ENCODE measurements at places on chromosomes 7 and 10.

DNA sequence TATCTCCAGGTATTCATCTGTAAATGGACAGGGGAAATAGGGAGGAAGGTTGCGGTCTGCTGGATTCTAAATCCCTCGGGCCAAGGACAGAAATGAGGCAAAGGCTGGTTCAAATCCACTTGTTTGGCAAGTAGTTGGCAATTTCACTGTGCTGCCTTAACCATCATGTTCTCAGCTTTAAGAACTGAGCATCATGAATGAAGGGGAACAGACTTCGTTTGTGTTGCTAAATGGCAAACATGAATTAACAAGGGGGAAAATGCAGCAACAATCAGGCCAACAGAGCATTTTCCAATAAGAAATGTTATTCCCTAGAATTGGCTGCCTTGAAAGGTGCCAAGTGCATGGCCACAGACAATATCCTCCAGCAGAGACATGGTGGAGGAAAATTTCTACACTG lies 36.9 kb downstream of the PARD3 start:
- no peak for DNase-seq

DNA sequence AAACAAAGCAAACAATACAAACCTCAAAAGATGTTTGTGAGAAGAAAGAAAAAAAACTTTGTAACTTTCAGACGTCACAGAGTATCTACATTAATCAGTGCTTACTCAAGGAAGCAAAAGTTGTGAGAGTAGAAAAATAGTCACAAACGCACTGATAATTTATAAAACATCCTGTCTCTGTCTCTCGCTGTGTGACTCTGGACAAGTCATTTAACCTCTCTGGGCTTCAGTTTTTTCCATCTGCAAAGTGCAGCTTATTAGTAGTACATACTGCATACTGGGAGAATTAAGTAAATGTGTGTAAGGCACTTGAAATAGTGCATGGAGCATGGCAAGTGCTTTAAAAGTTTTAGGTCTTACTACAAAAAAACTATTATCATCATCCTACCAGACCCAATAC lies 3.8 kb downstream of the ARHGAP12 start:
- DNase-seq = no peak

DNA sequence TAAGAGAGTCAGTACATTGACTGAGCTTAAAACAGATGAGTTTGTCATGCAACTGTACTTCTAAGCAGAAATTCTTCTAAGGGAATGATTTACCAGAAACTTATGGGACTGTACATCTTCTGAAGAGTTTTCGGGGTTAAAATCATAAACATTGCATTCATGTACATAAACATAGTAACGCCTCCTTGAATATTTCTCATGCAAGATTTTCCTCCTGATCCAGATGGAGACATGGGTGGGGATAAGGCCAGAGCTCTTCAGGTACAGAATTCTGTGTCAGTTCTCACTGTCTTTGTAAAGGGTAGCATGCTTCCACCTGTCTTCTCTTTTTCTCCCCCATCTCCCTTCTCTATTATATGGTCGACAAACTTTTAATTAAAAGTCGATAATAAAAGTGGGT lies 335.3 kb downstream of the ABCA13 start:
- no peak for DNase-seq

- DNase-seq = no peak
These were observed 125.2 kb upstream of the MKLN1 start for GRCh38 chr7:131202451-131202850.

GRCh38 chr7:147008530-147008929 lies 891.9 kb downstream of the CNTNAP2 start:
- DNase-seq = no peak

- DNase-seq = no peak
These were observed 253.0 kb upstream of the COBL start for GRCh38 chr7:51569581-51569980.

- DNase-seq = no peak
These were observed 10.9 kb upstream of the OAT start for GRCh38 chr10:124429576-124429975.

- DNase-seq = no peak
These were observed 87.8 kb downstream of the TBXAS1 start for GRCh38 chr7:139916717-139917395.

- DNase-seq = no peak
These were observed 310.5 kb upstream of the HGF start for GRCh38 chr7:82080254-82080927.

DNA sequence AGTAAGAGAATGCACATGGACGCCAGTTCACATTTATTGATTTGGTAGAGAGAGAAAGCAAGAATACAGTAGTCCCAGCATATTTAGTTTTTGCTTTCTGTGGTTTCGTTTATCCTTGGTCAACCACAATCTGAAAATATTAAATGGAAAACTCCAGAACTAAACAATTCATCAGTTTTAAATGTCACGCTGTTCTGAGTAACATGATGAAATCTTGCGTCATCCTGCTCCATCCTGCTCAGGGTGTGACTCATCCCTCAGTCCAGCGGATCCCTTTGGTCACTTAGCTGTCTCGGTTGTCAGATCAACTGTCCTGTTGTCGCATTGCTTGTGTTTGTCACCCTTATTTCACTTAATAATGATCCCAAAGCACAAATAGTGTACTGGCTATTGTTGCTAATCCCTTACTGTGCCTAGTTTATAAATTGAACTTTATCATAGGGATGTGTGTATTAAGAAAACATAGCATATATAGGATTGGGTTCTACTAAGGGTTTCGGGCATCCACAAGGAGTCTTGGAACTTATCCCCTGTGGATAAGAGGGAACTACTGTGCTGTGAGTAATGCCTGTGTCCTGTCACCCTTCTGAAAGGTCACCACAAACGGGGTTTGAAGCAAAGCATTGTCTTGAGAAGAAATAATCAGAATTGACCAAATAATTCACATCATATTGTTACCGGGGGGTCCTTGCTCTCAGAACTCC lies 73.6 kb downstream of the OTUD1 start:
- DNase-seq = no peak

GRCh38 chr7:159020987-159021386 lies 123.7 kb downstream of the VIPR2 start:
- DNase-seq = no peak

DNA sequence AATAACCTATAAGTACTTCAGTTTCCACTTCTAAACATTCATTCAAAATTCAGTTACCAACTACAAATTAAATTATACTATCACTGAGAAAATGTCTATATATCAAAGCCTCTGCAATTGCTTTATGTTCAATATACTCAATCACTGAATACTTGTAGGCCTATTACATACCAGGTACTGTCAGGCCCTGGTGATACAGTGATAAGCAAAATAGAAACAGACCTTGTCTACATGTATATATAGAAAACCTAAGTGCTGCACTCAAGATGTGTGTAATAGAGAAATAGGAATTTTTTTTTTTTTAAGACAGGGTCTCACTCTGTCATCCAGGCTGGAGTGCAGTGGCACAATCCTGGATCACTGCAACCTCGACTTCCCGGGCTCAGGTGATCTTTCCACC lies 53.7 kb upstream of the PHF14 start:
- DNase-seq = no peak

- DNase-seq = no peak
These were observed 297.4 kb upstream of the NEBL start for GRCh38 chr10:21194510-21194993.

Data from stimulated activated naive CD8-positive, alpha-beta T cell treated with anti-CD3 and anti-CD28 coated beads, Interleukin-15, amount 100 ng/mL, for 72 hours (primary cell).